ENCODE measurements at places on chromosomes 7 and 10.

GRCh38 chr10:110780704-110781103 is 91.0 kb upstream of the PDCD4 start:
- no peak for DNase-seq

DNA sequence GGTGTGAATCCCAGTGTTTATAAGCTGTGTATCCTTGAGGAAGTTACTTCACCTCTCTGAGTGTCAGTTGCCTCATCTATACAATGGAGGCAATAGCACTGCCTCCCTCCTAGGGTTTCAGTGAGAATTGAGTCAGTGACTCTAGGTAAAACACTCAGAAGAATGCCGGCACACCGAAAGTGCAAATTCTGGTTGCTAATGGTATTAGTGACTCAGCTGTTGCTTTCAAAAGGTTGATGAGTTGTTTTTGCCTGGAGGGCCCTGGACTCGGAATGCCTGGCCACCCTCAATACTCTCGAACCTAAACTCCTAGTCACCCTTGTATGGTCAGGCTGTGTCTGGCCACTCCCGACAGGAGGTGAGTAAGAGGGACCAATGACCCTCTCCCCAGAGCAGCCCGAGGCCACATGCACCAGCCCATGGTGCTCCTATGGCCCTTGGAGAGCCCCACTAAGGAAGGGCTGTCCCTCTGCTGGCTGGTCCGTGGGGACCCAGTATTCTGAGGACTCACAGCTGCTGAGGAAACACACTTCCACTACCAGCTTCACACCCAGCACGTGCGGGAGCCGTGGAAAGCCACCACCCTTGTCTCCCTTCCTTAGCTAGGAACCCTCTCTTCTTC is 60.2 kb downstream of the CALML3 start:
- DNase-seq = no peak

DNA sequence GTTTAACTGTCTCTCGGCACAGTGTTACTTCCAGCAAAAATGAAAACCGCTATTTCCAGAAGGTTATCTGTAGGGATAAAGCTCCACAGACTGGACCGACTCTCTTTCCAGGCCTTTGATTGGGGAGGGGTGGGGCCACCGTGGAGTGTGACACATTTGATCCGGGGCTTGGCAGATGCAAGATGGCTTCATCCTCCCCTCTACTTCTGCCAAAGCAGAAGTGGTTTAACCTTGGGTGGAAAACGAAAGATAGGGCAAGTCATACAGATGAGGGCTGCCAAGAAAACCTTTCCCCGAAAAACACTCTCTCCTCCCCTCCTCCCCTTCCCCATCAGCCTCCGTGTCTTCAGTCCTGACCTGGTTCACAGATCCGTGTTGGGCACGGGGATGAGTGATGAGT is 139.7 kb upstream of the SH2B2 start:
- DNase-seq = no peak

GRCh38 chr10:108360187-108360586 is 1195.7 kb upstream of the SORCS1 start:
- DNase-seq = no peak

- DNase-seq = no peak
These were observed 825.8 kb upstream of the POM121L12 start for GRCh38 chr7:52209614-52210013.

DNA sequence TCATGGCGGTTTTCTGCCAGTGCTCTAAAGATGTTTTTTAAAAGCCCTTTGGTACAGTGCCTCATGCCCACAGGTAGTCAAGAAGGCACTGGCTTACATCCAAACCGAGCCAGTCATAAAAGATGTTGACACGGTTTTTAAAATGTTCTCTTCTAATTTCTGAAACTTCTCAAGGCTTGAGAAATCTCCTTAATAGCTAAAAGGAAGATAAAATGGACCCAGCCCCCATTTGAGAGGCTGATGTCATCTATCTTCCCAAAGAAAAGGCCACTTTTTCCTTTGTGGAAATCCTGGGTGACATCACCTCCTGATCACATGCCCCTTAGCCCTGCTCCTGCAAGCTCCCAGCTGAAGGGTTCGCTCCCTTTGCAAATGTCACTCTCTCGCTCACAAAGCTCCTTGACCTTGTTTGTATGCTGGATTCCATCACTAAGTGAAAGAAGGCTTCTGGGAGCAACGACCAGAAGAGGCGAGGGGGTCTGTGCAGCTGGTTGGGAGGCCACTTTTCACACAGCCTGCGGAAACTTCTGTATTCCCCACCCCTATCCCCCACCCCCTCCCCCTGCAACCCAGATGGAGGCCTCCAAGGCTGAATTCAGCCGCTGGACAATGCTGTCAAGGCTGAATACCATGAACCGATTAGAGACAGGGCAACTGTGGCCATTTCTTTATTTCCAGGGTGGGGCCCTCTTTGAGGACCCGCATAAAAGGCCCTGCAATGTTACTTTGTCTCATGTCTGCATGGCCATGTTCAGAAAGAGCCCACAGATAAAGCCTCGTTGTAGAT is 122.8 kb downstream of the CUBN start:
- no peak for DNase-seq

All from activated T-cell treated with anti-CD3 and anti-CD28 coated beads for 1 hour (primary cell).